HFF-Myc (cell line): ENCODE measurements at places on chromosomes 11 and 22.

DNA sequence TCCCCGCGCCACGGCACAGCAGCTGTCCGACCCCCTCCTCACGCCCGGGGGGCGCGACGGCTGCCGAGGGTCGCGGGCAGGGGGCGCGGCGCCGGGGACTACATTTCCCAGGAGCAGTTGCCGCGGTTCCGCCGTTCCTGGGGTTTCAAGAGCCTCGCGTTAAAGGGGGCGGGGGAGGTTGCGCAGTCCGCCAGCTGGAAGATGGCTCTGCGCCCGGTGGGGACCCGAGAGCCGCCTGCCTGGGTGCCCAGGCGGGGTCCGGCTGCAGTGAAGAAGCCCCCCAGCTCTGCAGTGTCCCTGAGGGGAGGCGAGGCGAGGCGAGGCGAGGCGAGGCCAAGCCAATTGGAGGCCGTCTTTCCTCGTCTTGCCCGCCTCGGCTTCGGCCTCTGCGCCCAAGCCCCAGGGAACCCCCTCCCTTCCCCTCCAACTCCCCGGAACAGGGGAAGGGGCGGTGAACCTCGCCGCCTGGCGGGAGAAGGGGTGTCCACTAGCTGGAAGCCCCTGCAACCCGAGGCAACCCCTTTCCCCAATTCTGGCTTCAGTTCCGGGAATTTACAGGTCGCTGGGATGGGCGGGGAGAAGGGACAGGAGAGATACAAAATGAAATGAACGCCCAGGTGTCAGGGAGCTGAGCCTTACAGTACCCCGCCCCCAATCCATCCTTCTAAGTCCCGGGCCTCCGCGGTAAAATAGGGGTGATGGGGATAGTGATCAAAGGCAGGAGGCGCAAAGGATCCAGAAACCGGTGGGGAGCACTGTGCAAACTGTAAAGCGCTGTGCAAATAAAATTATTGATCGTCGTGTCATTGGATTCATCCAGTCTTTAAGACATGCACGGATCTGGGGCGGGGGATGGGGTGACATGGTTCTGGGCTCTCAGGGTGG is 5.2 kb upstream of the GCAT start:
- DNase-seq: no peak

GRCh38 chr11:111694851-111695250 is 71.3 kb downstream of the PPP2R1B start:
- DNase-seq: no peak

GRCh38 chr11:9753021-9753420 is 89.1 kb downstream of the SWAP70 start:
- no peak for DNase-seq

DNA sequence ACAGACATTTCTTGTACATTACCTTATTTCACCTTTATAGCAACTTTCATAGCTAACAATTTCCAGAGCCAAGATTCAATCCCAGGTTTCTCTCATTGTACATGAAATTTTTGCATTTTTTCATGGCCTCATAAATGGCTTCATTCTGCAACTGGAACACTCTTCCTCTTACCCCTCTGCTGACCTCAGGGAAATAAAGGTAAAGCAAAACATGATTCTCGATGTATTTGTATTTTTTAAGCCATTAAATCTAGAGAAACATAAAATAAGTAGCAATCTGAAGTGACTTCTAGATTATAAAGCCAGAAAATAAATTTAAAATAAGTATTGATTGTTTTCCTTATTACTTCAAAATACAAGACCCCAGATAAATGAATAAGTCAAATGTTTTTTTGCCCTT is at the start of gene OR5T2:
Gene OR5T2 (minus strand): TSS at position 101 of the 400 bp plus-strand sequence. CDS start 1,193 bp downstream, outside the sequence.
- DNase-seq: no peak

DNA sequence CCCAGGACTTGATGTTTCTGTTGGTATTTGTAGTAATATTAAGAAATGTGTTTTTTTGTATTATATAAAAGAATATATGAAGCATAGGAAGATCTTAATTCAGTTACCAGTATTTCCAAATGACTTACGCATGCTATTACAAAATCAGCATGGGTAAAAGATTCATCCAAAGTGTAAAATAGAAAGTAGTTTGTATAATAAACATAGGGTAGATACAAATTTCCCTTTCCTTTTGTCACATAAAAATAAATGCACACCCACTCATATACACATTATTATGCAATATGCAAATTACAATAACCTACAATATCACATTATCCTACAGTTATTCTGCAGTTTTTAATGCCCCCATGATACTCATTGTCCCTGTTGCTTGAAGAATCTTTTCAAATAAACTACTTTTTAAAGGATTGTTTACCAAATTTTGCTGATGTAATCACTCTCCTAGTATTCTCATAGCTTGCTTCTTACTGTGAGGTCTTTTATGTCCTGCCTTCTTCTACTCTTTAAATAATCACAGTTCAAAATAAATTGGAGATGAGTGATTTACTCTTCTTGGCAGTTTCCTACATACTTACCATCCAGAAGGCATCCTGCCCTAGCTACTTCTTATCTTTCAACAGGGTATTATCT is 244.0 kb downstream of the CASP12 start:
- DNase-seq: no peak

GRCh38 chr11:35335226-35335625 is 84.1 kb downstream of the SLC1A2 start:
- DNase-seq: no peak

DNA sequence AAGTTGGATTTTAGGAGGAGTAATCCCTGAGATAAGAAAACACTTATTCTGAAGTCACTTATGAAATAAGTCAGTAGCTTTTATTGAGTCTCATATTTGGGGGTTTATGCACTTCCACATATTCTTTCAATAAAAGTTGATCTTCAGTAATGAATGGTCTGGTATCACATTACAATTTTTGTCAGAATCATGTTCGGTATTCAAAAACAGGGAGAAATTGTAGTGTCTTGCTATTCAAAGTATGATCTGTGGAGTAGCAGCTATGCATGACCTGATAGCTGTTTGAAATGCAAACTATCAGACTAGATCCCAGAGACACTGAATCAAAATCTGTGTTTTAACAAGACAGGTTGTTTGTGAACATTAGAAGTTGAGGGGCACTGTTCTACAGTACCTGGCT is 857.6 kb downstream of the METTL15 start:
- DNase-seq: no peak

DNA sequence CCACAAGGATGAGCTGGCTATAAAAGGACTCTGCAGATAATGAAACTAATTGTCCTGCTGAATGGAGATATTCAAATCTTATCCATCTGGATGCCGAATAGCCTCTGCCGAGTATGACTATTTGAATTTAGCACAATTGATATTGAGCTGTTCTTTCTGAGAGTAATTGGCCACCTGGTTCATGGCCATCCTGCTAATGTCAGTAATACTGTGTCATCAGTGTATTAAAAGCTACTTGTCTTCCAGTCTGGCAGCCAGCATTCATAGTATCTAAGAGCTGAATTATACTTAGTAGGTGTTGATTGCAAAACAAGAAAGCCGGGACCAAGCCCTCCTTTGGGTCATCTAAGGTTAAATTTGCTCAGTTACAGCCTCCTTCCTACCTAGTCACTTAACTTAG is 310.7 kb upstream of the NCAM1 start:
- no peak for DNase-seq

- no peak for DNase-seq
Measured at GRCh38 chr11:82719361-82720105, 14.1 kb downstream of the FAM181B start.
